ENCODE measurements at places on chromosomes 12 and 14.

- DNase-seq = no peak
Observed at GRCh38 chr12:32697445-32697844, 18.3 kb downstream of the DNM1L start.

GRCh38 chr12:3604286-3604685, 113.3 kb downstream of the PRMT8 start:
- no peak for DNase-seq

DNA sequence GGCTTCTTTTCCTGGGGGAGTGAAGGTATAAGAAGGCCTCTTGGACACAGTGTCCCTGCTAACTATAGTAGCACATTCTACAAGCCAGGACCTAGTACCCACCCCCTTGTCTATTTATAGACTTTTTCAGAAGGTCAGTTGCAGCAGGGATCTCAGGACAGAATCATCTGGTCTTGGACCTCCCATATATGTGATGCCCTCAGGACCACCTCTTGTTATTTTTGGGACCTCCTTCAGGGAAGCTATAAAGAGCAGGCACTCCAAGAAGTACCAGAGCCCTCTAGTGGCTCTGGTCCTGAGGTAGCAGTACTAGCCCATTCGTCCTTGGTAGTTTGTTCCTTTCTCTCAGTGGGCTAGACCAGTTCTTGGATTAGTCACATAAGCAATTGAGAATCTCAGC, 4.3 kb downstream of the COQ10A start:
- no peak for DNase-seq

DNA sequence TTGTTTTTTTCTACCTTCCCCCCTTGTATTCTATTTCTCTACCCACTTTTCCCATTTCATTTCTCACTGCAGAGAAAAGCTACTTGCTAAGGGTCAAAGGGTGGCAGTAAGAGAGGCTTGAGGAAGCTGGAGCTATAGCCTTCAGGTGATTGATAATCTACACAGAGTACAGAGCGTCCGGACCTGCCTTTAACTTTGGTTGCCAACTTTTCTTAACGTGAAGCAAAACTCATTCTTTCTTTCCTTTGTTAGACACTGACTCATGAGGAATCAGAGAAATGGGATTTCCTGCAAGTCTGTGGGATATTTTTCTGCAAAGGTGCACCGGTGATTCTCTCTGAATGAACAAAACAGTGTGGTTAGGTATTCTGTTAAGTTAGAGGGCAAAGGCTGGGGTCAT, 133.3 kb downstream of the RMST start:
- no peak for DNase-seq

DNA sequence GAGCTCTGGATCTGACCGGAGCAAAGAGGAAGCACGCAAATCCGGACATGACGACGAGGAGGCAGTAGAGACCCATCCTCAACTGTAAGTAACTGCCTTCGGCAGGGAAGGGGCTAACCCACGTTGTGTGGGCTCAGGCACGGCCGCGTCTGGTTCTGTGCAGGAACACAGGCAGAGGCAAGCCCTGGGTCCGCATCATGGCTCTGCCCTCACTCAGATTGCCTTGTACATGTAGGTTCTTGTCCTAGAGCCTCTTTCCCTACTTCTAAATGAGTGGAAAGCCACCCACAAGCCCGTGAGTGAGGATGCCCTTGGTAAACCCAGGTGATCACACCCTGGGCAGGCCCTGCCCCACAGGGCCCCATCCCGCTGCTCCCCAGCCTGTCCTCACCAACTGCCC, 8.9 kb upstream of the RPLP0 start:
- DNase-seq = no peak

DNA sequence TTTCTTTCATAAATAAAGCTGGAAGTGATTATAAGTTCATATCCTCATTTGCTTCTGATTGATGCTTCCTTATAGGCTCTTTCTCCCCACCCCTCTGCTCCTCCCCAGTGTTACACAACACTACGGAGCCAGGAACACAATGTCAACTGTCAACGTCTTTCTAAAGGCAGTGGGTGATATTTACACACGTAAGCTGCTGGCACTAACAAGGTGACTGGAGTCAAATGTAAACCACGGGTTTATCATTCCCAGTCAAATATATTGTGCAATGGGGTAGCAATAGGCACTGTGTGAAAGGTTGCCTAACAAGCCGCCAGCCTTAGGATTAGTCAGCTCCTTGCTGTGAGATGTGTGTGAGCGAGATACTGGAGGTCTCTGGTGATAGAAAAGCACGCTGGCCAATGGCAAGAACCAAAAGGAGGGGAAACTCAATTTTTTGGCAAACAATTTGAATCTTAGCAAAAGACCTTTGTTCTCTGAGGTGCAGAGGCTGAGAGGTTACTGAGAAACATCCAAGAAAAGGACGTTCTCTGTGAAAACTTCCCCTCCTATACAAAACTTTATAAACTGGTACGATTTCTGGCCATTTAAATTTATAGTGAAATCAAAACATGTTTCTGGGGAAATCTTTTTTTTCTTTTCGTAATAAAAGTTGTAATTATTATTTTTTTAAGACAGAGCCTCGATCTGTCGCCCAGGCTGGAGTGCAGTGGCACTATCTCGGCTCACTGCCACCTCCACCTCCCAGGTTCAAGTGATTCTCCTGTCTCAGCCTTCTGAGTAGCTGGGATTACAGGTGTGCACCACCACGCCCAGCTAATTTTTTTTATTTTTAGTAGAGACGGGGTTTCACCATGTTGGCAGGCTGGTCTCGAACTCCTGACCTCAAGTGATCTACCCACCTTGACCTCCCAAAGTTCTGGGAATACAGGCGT, 22.3 kb upstream of the HECTD1 start:
- DNase-seq = peak; percentile 14

DNA sequence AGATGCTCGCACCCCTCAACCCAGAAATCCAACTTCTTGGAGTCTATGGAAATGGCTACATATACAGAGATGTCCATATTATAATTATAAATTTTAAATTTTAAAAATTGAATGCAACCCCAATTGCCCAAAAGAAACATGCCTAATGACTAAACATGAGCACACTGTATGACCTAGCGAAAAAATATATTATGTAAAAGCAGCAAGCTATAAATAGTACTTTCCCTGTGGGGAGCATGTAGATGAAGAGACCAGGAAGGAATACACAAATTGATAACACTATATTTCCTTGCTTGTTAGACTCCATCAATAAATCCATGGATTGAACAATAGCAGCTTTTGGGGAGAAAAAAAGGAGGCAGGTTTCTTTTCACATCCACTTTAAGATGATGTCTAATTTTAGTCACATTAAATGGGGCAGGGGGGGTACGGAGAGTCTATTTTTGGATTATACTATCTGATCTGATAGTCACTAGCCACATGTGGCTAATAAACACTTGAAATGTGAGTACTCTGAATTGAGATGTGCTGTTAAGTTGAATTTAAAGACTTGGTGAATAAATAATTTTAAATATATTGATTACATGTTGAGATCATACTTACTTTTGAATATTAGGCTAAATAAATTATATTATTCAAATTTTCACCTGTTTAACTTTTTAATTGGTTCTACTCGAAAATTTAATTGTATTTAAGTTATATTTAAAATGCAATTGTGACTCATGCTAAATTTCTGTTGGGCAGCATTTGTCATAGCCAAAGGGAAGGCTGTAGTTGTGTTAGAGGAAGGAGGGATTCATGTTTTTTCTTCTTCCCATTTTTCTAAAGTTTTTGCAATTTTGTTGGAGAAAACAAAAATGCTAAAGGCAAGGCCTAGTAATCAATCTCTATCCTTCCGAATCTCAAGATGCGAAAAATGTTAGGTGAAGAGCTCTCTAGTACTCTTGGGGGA, 17.5 kb downstream of the MAX start:
- no peak for DNase-seq

DNA sequence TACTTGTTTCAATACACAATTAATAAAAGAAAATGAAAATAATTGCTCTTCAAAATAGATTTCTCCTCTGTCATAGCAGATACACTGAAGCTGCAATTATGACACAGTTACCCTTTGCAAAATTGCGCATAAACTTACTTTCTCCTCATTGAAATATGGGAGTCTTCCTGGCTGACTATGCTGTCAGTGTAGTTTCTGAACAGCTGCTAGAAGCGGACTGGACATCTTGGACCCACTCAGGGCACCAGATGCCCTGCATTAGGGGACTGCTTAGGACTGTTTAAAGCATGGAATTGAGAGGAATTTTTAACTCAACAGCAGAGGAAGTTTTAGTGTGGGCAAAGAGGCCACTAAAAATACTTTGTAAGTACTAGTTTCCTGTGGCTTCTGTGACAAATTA, 454.9 kb downstream of the ATP23 start:
- no peak for DNase-seq

DNA sequence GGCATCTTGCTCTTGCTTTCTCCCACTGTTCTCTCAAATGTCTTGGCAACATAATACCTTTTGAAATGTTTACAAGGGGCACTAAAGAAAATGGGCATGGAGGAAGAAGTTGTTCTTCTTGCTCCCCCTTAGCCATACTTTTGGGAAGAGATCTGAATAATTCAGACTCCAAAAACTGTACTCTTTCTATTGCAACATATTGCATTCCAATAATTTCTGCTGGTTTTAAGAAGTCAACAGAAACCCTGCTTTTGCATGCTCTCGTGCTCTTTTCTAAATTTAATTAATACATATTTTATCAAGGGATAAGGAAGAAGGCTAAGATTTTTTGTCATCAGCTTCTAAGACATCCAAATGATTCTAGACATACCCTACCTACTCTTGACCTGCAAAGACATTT, 409.9 kb upstream of the SOX5 start:
- no peak for DNase-seq

DNA sequence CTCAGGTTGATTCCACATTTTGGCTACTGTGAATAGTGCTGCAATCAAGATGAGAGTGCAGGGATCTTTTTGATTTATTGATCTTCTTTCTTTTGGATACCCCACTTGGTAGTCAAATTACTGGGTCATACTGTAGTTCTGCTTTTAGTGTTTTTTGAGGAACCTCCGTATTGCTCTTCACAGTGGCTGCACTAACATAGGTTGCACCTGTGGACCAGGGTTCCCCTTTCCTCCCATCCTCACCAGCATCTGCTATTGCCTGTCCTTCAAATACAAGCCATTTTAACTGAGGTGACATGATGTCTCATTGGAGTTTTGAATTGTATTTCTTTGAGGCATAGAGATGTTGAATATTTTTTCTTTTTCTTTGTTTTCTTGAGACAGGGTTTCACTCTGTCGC, 152.5 kb upstream of the TMEM132C start:
- DNase-seq = no peak

GRCh38 chr12:132433641-132434395, 56.1 kb upstream of the FBRSL1 start:
- no peak for DNase-seq

DNA sequence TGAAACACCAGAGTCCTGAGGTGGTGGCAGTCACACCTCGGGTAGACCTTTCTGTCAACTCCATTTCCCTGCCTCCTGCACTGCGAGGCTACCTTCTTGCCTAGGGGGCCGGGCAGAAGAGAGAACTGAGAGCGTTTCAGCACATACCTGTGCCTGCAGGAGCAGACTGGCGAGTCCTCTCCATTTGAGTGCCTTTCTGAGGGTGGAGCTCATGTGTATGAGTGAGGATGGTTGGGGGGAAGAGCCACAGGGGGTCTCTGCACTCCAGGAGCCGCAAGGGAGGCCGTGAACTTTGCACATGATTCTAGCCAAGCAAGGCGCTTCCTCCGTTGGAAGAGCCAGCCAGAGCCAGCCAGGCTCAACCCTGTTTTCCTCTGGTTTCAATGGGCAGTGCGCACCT, 31.0 kb upstream of the CCND2 start:
- no peak for DNase-seq

- no peak for DNase-seq
Observed at GRCh38 chr12:3750616-3751015, 2.3 kb downstream of the CRACR2A start.

GRCh38 chr12:121769831-121770301, 23.6 kb downstream of the RHOF start:
- no peak for DNase-seq

- no peak for DNase-seq
Observed at GRCh38 chr14:72615451-72616121, 278.3 kb downstream of the DPF3 start.

DNA sequence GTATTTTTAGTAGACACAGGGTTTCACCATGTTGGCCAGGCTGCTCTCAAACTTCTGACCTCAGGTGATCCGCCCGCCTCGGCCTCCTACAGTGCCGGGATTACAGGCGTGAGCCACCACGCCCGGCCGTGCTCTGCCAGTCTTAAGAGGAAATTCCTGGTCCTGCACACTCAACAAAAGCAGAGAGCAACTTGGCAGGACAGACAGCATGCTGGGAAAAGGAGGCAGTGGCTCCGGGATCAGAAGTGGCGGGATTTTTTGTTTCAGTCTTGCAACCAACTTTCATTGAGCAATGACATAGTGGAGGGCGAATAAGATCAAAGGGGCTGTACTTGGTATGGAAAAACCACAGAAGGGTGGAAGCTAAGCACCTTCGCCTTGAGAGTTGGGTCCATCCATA, 2.1 kb downstream of the CKAP4 start:
- no peak for DNase-seq

DNA sequence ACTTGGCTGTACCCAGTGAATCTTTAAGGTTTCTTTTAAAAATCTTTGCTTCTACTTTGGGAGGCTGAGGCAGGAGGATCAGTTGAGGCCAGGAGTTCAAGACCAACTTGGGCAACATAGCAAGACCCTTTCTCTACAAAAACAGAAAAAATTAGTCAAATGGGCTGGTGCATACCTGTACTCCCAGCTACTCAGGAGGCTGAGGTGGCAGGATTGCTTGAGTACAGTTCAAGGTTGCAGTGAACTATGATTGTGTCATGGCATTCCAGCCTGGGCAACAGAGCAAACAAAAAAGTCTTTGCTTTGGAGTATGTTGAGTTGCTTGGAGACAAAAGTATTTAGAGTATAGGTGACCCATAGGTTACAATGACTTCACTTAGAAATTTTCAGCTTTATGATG, 6.2 kb upstream of the DDX55 start:
- DNase-seq = no peak

- DNase-seq = no peak
Observed at GRCh38 chr14:79580414-79580813, 630.9 kb downstream of the DIO2 start.

GRCh38 chr12:108119126-108119973, 9.7 kb upstream of the WSCD2 start:
- peak; percentile 2 for DNase-seq

GRCh38 chr12:78697817-78698415, 166.7 kb upstream of the SYT1 start:
- no peak for DNase-seq

- DNase-seq = no peak
Observed at GRCh38 chr12:106086696-106087095, 52.1 kb downstream of the NUAK1 start.

- DNase-seq = no peak
Observed at GRCh38 chr12:111412830-111413441, 7.2 kb downstream of the SH2B3 start.

DNA sequence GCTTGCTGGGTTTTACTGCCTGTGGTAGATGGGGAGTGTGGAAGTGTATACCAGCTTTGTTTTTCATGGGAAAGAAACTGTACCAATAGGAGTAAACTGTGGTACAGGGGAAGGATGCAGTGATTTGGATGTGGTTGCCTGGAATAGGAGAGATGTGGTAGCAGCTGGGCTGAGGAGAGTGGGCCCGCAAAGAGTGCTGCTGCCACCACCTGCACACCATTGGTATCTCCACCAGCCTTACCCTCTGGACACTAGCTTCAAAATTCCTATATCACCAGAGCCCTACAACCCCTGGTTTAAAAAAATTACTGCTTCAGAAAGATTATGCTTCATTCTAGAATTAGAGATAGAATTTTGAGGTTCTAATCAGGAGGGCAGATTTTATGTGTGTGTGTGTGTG, 53.6 kb downstream of the AKAP6 start:
- no peak for DNase-seq

GRCh38 chr12:83807871-83808270, 1104.7 kb downstream of the SLC6A15 start:
- DNase-seq = no peak

- no peak for DNase-seq
Observed at GRCh38 chr12:125331342-125332052, 266.3 kb downstream of the AACS start.
